SJSA1 (cell line): ENCODE measurements at places on chromosomes 5 and 9. TPM values are rescaled to one million over a fixed set of nuclear protein-coding genes. Genes with fewer than 3 reads are reported as not detected.

SEC24A gene
- 20.8 and 30.4 TPM in 2 replicates for total RNA-seq

LRRC70 gene
- total RNA-seq = 0.71 and 1.1 TPM in 2 replicates

PCDHGC3 gene
- 45.5 and 57.8 TPM in 2 replicates for total RNA-seq

CD14 gene
- total RNA-seq = 7.6 and 10.3 TPM in 2 replicates

C1QTNF3 gene
- total RNA-seq = 0.24 TPM in 1 of 2 replicates, not detected in the other

IFNB1 gene
- not detected in 2 replicates for total RNA-seq

ARL14EPL gene
- total RNA-seq = 1.3 TPM in 1 of 2 replicates, not detected in the other

DNA sequence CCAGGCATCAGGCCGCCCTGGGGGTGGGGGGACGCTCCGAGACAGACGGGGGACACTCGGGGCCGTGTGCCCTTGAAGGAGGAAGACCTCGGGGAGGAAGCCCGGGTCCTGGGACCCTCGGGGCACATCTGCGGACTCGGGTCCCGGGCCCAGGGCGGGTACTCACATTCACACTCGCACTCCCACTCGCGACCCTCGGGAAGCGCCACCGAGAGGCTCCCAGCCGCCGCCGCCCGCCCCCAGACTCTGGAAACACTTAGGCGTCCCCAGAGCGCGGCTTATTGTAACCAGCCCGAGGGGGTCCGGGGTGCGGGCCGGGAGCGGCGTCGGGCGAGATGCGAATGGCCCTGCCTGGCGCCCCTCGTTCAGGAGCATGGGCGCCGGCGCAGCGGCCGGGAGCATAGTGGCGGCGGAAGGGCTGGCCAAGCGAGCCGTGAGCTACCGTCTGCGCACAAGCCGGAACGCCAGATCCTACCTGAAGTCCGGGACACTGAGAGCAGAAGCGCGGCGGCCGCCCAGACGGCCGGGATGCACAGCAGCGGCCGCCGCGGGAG is 559 bp downstream of the ROR2 start:
- no peak for DNase-seq

DNA sequence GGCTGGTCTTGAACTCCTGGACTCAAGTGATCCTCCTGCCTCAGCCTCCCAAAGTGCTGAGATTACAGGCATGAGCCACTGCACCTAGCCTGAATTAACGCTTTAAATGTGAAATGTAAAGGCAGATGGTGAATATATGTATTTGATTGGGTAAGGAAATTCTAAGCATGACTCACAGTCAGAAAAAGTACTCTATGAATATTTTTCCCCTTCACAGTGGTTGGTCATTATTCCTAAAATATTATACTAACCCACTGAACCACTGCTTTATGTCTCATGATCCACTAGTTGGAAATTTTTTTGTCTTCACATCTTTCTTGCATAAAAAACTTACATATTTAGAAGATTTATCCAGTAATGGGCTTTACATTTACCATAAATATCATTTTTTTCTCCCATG is 14.5 kb upstream of the TENT4A start:
- DNase-seq = no peak

DNA sequence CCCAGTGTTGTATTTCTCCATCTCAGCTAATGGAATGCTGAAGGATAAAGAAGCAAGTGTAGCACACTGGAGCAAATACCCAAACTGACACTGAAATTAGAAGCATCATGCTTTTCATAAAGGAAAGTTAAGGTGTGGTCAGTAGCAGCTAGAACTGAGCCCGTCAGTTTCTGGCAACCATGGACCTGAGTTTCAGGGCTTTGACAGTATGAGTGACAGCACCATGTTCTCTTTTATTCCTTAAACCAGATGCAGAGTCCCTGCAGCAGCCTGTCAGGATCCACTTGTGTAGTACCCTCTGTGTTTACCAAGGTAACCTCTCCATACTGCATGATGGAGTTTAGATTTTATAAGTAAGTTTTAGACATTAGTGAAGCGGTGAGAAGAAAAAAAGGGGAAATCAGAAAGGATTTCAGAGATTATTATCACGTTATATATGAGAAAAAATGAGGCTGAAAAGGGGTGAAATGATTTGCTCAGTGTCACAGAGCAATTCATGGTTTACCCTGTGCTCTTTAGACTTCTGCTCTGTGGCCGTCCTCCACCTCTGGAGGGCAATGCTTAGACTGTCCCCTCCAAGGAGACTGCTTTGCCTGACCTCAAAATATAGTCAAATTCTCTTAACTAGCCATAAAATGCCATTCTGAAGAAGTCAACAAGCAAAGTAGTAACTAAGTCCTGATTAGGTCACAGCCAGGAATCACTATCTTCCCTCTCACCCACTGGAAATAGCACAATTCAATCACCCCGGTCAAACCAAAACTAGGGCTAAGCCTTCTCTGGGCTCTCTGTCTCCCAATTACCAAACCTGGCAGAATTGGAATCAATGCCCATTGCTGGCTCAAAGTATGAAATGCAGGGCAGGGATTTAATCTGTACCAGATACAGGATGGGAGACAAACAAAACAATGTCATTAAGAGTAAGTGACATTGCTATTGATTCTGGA is 10.5 kb upstream of the MYOT start:
- DNase-seq = no peak

GRCh38 chr9:84103651-84104377 is 123.2 kb downstream of the RMI1 start:
- DNase-seq = no peak

- DNase-seq = no peak
Measured at GRCh38 chr5:35002459-35002858, 45.3 kb downstream of the AGXT2 start.

- no peak for DNase-seq
Measured at GRCh38 chr9:129319076-129319937, 141.2 kb upstream of the IER5L start.

DNA sequence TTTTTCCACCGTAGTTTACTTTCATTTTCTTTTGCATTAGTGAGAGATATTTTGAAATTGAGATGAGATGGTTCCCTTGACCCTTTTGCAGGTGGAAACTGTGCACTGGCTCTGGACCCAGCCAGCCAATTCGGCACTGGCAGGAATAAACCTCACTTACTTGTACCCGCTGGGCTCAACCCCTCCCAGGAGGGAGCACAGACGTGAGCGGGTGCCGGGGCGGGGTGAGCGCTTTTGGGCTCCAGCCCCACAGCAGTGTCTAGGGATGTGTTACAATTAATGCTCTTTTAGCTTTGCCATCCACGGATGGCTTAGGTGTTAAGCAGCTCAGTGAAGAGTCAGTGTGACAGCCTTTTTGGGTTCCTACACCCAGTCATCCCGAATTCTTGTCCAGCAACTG is 766.1 kb upstream of the CHD1 start:
- no peak for DNase-seq

DNA sequence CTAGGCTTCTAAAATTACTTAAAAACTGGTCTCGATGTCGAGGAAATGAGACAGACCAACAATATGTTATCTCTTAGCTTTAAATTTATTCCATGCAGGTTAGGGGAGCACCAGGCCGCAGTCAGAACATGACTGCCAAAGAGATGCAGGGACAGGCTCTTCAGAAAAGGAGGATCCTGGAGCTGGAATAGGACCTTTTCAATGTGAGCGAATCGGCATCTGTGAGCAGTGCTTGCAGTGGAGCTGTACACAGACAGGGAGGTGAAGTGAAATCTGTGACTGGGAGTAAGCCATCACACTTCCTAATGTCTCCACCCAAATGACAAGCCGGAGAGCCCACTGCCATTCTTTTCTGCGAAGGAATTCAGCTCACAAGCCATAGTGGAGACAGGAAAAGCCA is 78.2 kb downstream of the EFNA5 start:
- no peak for DNase-seq

- no peak for DNase-seq
Measured at GRCh38 chr9:93612052-93612795, 35.8 kb downstream of the PHF2 start.

GRCh38 chr5:7753596-7753995 is 97.3 kb downstream of the CFAP90 start:
- DNase-seq = no peak

- peak; percentile 7 for DNase-seq
Measured at GRCh38 chr5:28403846-28404245, 1365.5 kb upstream of the CDH9 start.

DNA sequence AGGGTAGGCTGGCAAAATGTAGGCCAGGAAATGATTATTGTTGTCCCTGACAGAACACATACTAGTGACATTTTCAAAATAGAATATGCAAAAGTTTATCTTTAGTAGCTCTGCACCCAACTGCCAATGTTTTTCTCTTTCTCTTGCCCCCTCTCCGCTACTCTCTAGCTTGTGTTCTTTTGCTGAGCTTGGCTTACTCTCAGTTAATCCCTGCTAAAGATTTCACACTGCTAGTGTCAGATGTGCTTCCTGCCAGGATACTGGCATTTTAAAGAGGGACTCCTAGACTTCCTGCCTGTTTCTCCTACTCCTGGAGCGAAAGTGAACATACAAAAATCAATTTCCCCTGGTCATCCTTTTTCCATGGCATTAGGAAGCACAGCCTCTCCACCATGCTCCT is 260.5 kb downstream of the ARRDC3 start:
- DNase-seq = no peak

GRCh38 chr5:168712280-168712924 is 133.2 kb upstream of the PANK3 start:
- DNase-seq = peak; percentile 97

DNA sequence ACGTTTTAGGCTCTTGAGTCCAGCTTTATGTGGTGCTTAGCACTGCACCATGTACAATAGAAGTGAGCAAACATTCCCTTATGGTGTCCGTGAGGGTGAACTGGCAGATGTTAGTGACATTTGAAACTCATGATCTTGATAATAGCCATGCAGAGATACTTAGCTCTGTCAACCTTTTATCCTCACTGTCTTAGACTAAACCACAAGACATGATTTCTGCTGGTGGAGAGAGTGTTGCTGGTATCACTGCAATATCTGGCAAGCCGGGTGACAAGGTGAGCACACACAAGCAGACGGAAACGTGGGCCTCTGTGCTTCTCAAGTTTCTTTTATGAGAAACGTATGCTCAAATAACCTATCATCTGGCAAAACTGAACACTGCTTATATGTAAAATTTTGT is 68.4 kb downstream of the CAST start:
- no peak for DNase-seq

DNA sequence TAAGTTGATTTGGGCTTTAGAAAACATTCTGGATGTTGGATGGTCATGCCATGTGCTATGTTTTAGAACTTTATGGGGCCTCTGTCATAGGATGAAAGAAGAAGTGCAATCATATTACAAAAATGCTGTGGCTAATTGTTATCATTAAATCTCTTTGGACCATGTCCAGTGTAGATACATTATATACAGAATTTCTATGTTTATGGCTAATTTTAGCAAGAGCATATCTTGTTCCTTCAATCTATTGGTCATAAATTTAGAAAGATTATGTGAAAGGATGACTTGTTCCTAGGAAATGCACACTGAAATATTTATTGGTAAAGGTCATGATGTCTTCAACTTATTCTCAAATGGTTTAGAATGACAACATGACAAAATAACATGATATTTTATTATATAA is 42.4 kb upstream of the ELL2 start:
- DNase-seq = no peak

DNA sequence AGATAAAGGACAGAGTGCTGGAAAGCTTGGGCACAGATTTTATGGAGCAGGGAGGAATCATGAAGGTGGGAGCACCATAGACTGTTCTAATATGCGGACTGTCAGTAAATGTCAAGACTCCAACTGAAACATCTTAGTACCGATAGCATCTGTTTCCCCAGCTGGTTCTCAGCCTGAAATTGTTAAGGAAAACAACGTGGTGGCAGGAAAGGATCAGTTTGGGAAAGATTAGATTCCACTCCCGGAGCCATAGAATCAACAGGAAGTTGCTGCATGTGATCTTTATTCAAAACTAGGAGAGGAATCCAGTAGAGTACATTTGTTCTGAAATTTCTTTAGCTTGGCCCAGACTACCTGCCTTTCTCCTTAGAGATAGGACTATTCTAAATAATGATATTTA is 559.1 kb downstream of the CSNK1G3 start:
- DNase-seq = no peak

GRCh38 chr9:94918038-94918753 is 191.7 kb downstream of the AOPEP start:
- DNase-seq = no peak

GRCh38 chr9:120177121-120177520 is 402.8 kb downstream of the CDK5RAP2 start:
- DNase-seq = no peak

DNA sequence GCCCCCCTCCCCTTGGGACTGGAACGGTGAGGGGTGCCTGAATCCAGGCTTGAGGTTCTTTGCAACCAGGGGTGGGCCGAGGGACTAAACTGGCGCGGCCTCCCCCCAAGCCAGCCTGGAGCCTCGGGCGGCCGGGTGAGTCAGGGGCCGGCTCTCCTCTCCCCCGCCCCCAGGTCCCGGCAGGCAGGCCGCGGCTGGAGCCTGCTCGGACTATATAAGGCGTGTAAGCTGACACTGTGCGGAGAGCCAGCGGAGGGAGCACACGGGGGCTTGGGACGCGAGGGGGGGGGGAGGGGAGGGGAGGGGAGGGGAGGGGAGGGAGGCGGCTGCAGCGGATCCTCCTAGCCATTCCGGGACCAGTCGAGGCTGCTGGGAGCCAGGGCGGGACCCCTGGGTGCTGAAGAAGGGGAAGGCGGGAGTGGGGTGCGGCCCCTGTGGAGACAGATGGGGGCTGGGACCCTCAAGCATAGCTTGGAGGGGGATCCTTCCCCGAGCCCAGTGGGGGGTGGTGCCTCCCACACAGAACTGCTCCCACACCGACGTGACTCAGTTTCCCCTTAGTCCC is 595 bp downstream of the PDLIM7 start:
- peak; percentile 95 for DNase-seq

DNA sequence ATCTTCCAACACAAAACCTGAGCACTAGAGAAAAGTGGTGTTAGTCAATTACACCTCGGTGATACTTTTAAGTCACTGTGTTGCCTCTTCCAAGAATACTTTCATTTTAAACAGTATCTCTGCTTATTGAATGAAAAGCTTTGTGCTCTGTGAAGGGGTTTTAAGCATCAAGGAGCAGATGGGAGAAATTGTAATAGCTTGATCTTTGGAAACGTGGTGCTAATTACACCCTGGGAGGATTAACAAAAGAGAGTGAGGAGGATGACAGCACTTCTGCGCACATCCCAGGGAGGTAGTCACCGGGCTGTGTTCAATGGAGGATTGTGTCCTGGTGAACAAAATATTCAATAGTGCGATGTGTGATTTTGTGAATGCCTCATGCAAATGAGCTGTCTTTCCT is 477.4 kb upstream of the ADAMTS16 start:
- no peak for DNase-seq

DNA sequence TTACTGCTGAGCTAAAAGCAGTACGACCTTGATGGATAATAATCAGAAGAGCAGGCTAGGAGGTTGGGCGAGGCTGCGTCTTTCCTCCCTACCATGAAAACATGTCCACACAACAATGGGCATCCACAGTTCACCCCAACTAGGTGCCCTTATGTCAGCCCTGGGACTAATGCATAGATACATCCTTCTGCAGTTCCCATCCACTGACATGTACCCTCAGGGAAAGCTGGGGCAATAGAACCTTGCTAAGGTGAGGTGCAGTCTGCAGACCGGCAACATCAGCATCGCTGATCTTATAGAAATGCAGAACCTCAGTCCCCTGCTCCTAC is 697 bp upstream of the PRUNE2 start:
- DNase-seq = no peak
